Retinal pigment epithelial cell (primary cell): ENCODE measurements at places on chromosomes 4 and X.

DNA sequence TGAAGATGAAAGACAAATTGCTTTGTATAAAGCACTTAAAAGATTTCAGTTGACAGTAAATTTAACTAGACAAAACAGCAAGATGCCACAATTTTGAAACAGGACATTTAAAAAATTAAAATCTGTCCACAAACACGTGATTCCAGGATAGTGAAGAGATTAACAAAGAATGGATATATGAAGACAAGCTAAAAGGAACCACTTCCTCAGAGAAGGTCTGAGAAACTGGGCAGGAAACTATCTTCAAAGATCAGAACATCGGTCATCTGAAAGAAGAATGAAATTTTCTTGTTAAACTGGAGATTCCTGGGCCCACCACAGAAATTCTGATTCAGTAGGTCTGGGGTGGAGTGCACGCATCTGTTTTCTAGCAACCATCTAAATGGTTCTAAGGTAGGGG is 1.4 kb downstream of the RWDD4 start:
- no peak for DNase-seq

- DNase-seq, result no peak
These were observed 47.6 kb downstream of the SH3KBP1 start for GRCh38 chrX:19839770-19840254.

- DNase-seq, result no peak
These were observed 71.6 kb downstream of the SH3RF1 start for GRCh38 chr4:169199184-169199583.

GRCh38 chrX:136147315-136147901 is at the start of gene FHL1:
FHL1 (plus strand) TSS chrX:136147533.
- no peak for DNase-seq

DNA sequence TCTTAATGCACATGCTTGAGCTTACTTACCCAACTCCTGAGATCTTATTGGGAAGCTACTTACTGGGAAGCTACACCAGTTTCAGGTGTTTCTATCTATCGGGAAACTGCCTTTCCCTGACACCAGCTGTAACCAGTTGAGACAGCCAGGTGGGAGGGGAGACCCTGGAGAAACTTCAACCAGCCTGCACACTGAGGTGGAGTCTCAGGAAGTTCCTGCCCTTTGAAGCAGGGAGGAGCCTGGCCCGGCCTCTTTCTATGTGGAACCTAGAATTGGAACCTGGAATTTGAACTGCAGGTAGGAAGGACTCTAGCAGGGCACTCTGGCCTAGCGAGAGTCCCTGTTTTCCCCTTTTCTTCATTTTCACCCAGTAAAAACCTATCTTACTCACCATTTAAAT is 425.8 kb upstream of the PABPC4L start:
- no peak for DNase-seq

DNA sequence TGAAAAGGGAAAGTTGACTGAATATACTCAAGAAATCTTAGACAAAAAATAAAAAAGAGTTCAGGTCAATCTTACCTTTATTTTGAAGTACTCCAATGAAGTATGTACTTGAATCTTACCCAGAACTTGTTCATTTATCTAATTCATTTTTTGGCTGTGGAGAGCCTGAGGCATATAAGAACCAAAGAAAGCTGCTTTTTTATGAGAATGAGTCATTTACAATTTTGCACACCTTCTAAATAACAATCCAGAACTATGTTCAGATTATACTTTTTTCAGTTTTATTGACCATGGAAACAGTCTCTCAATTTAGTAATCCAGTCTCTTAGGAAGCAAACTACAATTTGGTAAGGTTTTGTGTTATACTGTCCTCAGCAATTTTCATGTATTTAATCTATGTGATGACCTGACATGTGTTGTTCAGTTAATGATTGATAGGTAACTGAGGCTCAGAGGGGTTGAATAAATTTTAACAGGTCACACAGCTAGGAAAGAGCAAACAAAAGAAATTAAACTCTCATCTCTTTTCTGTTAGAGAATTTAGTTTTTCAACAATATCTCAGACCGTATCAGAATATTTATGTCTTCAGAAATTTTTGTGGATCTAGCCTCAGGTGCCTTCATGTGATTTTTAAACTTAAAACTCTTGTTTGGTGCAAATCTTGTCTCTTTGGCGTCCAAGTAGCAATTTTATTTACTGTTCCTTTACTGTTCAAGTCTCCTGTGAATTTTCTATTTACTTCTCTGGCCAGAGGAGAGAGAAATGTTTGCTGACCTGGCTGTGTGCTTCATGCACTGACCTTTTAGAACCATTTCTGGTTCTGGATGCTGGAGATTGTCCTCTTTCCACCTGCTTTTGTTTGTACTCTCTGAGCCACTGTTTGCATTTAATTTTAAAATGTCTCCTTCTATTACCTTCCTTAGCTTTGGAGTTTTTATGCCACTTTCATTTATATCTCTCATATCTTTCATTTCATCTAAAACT is 1453.4 kb downstream of the STIM2 start:
- DNase-seq, result no peak

DNA sequence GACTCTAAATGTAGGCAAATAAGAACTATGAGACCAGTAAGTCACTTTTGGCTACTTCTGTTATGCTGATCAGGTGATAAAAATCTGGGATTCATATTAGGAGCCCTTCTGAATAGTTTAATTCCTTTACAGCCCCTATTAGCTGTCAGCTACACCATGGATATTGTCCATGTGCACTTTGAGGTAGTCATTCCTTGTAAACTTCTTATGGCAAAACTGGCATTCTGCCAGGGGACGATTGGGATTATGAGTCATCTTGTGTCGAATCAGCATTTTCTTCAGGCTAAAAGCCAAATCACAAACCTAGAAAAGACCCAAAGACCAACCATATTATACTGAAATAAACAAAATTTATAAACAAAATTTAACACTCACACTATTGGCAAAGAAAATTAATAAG is 227.6 kb downstream of the PRDM5 start:
- DNase-seq, result peak; percentile 90

- DNase-seq, result peak; percentile 69
These were observed 70.3 kb upstream of the IQCM start for GRCh38 chr4:149885896-149886295.

DNA sequence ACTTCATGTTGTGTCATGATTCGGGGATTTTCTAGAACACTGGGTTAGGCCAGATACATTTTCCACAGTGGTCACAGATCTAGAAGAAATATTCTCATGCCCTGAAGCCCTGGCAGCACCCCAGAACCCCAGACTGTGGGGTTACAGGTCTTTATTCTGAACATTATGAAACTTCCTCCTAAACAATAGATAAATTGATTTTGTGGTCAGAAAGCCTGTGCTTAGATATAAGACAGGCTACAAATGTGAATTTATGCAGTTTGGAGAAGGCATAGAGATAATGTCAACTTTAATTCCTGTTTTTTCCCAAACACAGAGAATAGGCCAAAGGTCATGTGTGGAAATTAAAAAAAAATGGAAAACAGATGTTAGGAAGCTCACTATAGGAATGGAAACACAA is 492.9 kb downstream of the SPRY1 start:
- DNase-seq, result no peak

DNA sequence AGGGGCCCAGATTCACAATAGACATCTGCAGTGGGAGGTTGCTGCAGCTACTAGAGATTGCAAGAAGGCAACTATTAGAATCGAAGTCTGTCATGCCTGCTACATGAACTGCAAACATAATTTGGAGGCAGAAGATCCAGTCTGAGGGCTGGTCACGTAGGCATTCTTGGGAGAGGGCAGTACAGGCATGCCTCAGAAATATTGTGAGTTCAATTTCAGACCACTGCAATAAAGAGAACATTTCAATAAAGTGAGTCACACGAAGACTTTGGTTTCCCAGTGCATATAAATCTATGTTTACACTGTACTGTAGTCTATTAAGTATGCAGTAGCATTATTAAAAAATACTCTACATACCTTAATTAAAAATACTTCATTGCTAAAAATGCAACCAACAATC is 585.8 kb upstream of the FAT1 start:
- no peak for DNase-seq

DNA sequence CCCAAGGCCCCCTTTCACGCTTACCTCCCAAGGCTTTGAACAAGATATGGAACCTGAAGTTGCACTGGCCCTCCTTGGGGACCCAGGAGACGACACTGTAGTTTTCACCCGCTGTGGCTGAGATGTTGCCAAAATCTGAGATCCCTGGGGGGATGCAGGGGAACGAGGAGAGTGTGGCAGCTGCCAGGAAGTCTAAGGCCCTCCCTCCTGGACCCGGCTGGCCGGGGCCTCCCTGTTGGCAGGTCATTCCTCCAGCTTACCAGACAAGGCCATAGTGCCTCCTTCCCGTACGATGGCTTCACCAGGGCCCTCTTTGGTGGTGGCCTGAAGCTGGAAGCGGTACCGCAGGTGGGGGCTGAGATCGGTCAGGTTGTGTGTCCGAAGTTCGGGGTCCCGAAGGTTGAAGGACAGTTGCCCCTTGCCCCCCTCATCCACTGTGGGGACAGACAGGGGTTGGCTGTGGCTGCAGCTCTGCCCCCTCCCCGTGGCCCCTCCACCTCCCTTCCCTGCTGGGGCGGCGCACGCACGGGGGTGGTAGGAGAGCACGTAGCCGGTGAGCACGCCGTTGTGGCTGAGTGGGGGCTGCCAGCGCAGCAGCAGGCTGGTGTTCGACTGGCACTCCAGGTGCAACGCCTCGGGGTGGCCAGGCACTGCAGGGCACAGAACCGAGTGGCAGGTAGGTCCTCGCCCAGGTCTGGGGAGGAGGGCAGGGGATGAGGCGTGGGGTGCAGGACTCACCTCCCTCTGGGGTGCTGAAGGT is 21.2 kb downstream of the L1CAM start:
- DNase-seq, result no peak

- DNase-seq, result no peak
These were observed 70.5 kb downstream of the GATB start for GRCh38 chr4:151690164-151690870.

DNA sequence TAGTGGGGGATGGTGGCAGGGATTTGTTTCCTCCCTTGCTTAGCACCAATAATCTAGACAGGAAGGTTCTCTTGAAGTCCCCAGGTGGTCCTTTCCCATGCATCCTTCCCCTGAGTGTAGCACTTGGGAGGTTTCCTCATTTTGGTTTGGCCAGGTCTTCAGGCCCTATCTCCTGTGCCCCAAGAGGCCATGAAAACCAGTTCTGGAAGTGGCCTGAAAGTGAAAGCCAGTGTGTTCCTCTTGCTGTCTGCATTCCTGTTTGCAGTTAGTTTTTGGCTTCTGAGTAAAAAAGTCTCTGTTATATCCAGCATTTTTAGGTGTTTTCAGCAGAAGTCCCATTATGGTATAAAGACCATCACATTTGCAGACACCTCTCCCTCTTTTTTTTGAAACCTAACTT is 59.5 kb downstream of the MTM1 start:
- DNase-seq, result no peak

DNA sequence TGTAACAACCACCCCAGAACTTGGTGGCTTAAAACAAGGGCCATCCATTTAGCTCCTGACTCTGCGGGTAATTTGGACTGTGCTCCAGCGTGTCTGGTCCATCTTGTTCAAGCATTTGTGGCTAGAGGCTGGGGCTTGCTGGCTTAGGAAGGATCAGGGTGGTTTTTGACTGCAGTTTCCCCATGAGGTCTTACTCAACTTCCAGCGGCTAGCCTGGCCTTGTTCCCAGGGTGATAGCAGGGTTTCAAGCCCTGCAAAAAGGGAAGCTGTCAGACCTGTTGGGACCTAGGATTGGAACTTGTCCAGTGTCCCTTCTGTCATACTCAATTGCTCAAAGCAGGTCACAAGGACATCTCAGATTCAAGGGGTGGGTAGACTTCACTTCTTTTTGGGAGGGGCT is 205.9 kb downstream of the STIM2 start:
- no peak for DNase-seq

- DNase-seq, result peak; percentile 6
These were observed 238.7 kb downstream of the DHRSX start for GRCh38 chrX:2261831-2262667.
